Breast epithelium (tissue), 4 donors: ENCODE measurements at places on chromosomes 7 and 10.

DNA sequence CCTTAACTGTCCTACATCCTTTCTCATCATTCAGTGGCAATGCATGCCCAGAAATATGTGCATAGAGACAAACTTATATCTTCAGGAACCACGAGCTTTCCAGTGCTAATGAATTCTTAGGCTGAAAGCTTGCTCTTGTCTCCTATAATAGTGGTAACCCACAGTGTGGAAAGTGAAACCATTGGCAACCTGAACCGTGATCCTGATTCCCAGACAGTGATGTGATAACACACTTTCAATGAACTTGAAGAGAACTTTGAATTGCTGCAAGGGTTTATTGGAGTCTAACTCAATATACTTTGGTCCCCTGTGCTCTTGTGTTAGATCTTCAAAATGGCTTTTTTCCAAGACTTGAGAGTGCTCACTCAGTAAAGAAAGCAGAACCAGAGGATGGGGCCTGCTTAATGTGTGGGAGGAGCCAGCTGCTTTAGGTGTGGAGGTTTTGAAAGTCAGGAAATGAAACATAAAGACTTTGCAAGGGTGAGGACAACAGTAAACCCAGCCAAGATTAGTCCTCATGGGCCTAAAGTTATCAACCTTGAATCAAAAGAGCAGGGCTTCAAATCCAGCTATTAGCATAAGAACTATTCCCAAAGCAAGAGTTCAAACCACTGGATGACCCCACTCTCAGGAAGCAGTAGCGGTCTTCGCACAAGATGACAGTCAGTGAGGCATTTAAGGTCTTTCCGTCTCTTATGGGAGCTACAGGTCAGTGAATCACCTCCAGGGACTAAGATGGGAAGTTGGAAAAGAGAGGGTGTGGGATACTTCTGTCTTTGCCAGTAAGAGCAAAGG, 332.4 kb upstream of the NRP1 start:
- DNase-seq: no peak

- DNase-seq: no peak
Observed at GRCh38 chr7:2979951-2980350, 63.7 kb downstream of the CARD11 start.

DNA sequence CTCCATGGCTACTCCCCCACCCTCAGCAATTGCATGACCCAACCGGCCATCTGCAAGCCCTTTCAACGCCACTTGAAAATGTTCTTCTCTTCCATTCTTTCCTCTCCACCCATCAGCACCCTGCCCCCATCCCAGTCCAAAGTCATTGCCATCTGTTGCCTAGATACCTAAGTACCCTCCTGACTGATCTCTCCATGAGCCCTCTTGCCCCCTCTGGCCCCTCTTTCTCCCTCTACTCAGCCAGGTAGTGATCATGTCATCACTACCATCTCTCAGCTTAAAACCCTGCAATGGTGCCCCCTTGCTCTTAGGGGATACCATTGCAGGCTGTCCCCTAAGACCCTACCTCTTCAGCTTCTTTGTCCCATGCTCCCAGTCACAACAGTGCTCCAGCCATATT, 30.5 kb upstream of the BTRC start:
- no peak for DNase-seq

GRCh38 chr10:88879534-88880281, at the start of gene STAMBPL1:
STAMBPL1 (plus strand) TSS chr10:88880245; CDS start chr10:88901709, 21,464 bp downstream.
- peak; percentile 20 for DNase-seq

- DNase-seq: no peak
Observed at GRCh38 chr10:27680006-27680557, 65.5 kb downstream of the MKX start.

DNA sequence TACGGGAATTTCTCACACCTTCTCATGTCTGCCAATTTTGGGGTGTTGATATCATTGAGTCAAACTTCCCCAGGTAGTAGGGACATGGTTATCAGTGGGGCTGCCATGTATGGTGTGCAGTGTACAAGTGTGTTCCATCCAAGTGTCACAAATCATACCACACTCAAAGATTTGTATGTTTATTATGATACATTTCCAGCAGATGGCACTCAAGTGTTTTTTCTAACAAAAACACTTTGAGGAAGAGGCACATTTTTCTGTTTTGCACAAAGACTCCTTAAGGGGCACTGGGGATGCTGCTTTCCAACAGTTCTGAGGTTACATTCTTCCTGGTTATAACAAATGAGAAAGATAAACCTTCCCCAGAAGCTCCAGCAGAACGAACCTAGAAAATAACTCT, 414.5 kb downstream of the REEP3 start:
- no peak for DNase-seq

- no peak for DNase-seq
Observed at GRCh38 chr10:62534031-62534430, 159.9 kb downstream of the ZNF365 start.
